ENCODE measurements at places on chromosomes 16 and 17. TPM values are rescaled to one million over a fixed set of nuclear protein-coding genes. Genes with fewer than 3 reads are reported as not detected.

TMIGD1 gene
- not detected for total RNA-seq

PPM1E gene
- total RNA-seq: 0.66 TPM

HLF gene
- total RNA-seq: 4.9 TPM

KRTAP9-8 gene
- total RNA-seq: not detected

MPP3 gene
- total RNA-seq: 22.4 TPM

MFSD6L gene
- 8.6 TPM for total RNA-seq

ZDHHC1 gene
- total RNA-seq: 13.0 TPM

BORCS6 gene
- 11.9 TPM for total RNA-seq

CD300H gene
- not detected for total RNA-seq

RNF43 gene
- total RNA-seq: 8.3 TPM

TMEM88 gene
- total RNA-seq: 16.2 TPM

MMP25 gene
- under 0.01 TPM for total RNA-seq

DNA sequence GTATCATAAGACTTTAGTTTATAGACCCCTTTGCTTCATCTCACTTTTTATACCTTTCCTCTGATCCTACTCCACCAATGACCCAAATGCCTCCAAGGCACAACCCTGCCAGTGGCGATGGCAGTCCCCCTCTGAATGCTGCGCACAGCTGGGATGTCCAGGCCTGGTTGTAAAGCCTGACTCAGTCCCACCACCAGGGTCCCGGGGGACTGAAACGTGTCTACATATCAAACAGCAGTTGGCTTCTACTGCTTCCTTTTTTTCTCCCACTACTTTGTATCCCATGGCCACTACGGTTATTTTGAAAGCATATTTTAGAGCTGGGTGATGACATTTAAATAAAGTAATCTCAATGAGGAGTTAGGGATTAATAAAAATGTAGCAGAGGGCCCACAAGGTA is 329.8 kb upstream of the PSMD7 start:
- DNase-seq: no peak

DNA sequence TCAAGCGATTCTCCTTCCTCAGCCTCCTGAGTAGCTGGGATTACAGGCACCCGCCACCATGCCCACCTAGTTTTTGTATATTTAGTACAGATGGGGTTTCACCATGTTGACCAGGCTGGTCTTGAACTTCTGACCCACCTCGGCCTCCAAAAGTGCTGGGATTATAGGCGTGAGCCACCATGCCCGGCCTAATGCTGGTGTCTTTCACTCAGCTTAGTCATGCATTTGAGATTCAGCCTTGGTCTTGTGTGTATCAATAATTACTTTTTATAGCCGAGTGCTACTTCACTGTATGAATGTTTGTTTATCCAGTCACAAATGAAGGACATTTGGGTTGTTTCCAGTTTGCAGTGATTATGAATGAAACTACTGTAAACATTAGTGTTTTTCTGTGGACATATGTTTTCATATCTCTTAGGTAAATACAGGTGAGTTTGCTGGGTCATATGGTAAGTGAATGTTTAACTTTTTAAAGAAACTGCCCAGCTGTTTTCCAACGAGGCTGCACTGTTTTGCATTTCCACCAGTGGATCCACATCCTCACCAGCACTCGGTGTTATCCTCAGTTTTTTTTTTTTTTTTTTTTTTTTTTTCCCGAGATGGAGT is 11.0 kb upstream of the PLCG2 start:
- peak; percentile 61 for DNase-seq

DNA sequence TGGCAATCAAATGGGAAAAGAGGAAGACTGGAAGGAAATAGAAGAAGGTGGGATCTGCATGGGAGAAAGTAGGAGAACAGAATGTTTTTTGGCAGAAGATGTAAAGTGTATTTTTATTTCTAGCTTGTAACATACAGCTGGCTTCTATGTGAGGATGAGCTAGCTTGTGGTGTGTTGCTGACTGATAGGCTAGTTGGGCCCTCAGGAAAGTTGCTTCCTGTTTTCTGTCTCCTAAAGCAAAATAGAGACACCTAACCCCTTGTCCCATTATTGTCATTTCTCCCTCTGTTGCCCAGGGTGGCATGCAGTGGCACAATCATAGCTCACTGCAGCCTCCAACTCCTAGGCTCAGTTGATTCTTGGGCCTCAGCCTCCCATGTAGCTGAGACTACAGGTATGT is 15.9 kb downstream of the TNRC6A start:
- no peak for DNase-seq

- DNase-seq: no peak
Observed at GRCh38 chr17:18064053-18064452, 23.7 kb upstream of the DRG2 start.

DNA sequence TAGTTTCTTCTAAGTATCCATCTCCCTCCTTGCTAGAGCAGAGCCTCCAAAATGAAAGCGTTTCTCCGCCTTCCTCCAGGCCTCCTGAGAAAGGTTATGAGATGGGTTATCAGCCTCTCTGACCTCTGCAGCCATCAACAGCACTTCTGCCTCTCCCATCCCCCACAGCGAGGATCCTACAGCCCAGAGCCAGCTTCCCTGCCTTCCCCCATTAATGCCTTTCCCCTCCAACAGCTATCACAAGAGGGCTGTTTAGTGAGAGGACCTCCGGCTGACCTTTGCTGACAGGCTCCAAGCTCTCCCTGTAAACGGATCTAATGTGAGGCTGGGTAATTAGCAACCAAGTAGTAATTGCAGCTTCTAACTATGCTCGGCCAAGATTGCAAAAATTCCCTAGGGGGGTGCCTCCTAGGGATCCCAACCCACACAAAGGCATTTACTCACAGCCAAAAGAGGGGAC is 55.8 kb downstream of the ZFHX3 start:
- no peak for DNase-seq

- no peak for DNase-seq
Observed at GRCh38 chr16:28163699-28164098, 48.1 kb downstream of the XPO6 start.

DNA sequence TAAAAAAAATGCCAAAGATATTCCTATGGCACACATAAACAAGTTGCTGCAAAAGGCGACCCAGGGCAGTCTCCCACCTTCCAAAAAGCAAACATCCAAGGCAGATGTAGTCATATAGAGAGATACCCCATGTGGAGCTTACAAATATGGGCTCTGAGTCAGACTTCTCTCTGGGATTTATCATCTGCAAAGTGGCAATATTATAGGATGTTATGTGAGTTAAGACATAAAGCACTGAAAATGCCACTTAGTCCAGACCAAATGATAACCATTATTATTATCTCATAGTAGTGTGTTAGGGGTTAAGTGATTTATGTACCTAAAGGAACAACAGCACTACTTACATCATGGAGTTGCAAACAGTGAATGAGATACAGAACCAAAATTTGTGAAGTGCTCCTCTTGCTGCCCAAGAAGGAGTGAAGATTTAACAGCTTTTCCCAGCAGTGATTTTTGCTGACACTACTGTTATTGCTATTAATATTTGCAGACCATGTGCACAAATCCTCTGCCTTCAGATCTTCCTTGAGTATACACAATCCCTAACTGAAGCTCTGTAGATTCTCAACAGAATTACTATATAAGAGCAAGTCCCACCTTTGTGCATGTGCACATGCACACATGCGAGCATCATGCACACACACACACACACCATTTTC is 560.0 kb upstream of the SALL1 start:
- no peak for DNase-seq

GRCh38 chr17:12431188-12431587 is 234.5 kb upstream of the MYOCD start:
- DNase-seq: no peak

- peak; percentile 66 for DNase-seq
Observed at GRCh38 chr16:17271687-17272086, 199.1 kb downstream of the XYLT1 start.

DNA sequence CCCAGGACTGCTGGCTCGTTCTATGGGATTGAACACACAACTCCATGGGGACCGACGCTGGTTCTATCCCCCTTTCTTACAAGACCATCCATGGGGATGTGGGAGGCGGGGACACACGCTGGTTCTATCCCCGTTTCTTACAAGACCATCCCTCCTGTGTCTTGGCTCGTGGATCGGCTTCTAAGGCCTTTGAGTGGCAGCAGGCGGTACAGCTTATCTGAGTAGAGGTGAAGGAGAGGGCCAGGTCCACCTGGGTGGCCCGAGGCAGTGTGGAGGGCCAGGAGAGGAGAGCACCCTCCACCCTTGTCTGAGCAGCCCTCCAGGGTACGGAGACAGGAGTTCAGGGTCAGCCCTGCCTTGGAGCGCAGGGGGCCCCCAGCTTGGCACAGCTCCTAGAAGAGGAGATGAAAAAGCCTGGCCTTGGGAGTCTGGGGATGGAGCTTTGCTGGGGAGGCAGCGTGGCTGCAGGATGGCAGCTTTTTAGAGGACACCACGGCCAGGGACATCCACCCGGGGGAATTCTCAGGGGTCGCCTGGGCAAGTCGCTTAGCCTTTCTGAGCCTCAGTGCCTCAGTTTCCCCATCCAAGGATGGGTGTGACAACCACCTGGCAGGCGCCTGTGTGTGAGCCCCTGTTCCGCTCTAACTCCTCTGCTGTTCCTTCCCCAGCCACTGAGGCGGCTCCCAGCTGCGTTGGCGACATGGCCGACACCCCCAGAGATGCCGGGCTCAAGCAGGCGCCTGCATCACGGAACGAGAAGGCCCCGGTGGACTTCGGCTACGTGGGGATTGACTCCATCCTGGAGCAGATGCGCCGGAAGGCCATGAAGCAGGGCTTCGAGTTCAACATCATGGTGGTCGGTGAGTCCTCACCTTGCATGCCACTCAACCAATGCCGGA is 341.0 kb downstream of the SEC14L1 start:
- DNase-seq: no peak

GRCh38 chr17:78532922-78533640 is 44.1 kb downstream of the DNAH17 start:
- DNase-seq: no peak

- no peak for DNase-seq
Observed at GRCh38 chr16:8115814-8116213, 474.5 kb downstream of the TMEM114 start.

DNA sequence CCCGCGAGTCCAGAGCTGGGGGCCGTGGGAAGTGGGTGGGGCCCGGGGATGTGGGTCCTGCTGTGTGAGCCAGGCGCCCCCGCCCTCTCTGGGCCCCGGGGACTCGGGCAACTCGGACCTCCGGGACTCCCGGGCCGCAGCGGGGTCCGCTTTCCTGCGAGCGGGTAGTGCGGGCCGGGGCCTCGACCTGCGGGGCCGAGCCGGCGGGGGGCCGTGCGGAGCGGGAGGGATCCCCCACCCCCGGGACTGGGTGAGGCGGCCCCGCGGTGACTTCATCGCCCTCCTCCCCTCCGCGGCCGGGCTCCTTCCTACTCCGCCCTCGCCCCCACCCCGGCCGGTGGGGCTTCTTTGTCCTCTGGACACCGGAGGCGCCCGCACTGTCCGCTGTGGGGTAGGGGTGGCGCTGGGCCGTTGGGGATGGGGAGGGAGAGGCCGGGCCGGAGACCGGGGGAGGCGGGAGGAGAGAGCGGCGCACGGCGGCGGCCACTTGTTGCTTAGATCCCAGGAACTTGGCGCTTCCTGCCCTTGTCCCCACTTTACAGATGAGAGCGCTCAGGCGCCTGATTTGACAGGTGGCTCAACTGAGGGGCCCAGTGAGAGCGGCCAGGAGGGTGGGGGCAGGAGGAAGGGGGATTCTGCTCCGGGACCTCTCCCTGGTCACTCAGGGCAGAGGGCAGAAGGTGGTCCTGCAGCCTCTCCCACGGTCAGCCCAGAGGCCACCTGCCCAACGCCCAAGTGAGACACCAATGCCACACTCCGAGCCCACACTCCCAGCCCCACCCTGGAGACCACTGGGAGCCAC is 874 bp downstream of the CMTM3 start:
- peak; percentile 38 for DNase-seq

GRCh38 chr17:36111068-36111490 is 7.5 kb downstream of the CCL4 start:
- DNase-seq: no peak

- DNase-seq: no peak
Observed at GRCh38 chr17:47997586-47997985, 26.7 kb downstream of the CDK5RAP3 start.

DNA sequence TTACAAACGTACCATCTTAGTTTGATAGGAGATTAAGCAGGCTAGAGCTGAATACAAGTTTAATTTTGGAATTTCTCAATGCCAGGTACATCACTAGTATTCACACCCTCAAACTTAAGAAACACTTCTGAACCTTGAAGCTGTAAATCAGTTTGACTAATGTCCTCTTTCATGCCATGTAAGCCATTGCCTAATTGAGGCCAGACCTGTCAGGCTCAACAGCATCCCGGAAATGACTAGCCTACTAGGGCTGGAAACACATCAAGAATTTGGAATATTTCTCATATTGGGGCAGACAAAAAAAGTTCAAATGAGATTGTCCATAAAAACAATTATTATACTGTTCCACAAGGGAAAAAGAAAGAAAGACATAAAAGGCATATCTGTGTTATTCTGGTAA is 1.7 kb downstream of the USP32 start:
- no peak for DNase-seq

- no peak for DNase-seq
Observed at GRCh38 chr16:86283944-86284343, 226.4 kb upstream of the FOXF1 start.

- DNase-seq: peak; percentile 80
Observed at GRCh38 chr16:67013823-67014633, 14.9 kb upstream of the CBFB start.

DNA sequence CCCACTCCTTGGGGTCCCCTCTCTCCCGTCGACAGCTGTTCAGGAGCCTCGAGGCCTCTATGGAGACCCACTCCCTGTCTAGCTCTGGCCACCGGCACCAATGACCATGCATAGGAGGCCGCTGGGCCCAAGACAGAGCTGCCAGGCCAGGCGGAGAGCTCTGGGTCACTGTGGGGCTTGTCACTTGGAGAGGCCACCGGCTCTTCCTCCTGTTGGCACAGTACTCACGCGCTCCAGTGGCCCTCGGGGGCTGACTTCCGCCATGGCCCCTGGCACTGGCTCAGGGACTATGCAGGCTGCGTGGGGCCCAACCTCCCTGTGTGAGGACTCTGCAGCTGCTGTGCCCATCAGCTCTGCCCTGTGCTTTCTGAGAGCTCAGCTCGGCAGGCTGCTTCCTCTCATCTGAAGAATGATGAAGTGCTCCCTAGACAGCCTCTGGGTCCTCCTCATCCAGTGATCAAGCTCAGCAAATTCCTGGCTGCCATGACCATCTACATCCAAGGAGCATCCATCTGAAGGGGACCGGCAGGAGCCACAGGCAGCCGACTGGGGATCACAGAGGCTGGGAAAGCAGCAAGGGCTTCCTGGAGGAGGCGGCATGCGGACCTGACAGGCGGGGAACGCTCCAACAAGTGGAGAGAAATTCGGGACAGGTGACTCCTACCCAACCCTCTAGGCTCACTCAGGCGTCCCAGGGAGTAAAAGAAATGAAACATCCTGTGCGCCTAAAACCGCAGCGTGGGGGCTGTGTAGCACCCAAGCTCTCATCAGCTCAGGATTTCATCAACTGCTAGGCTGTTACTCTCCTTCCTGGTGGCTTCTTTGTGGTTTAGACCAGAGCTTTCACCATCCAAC is 16.8 kb downstream of the GALNS start:
- no peak for DNase-seq
